ENCODE measurements at places on chromosomes 3 and 15. TPM values are rescaled to one million over a fixed set of nuclear protein-coding genes. Genes with fewer than 3 reads are reported as not detected.

Gene CADPS
- not detected for total RNA-seq

Gene NLGN1
- total RNA-seq: not detected

Gene FHIT
- total RNA-seq: 3.3 TPM

Gene SPTSSB
- total RNA-seq: 14.1 TPM

Gene THAP10
- total RNA-seq: not detected

Gene TEX9
- 1.1 TPM for total RNA-seq

Gene ZNF860
- not detected for total RNA-seq

Gene ZNF592
- 38.0 TPM for total RNA-seq

Gene EFHB
- total RNA-seq: 4.9 TPM

Gene MESD
- 24.5 TPM for total RNA-seq

Gene LRRC2
- total RNA-seq: 0.18 TPM

Gene NEK11
- total RNA-seq: 3.5 TPM

Gene ATP10A
- total RNA-seq: 51.2 TPM

Gene GALNT15
- not detected for total RNA-seq

Gene ANKRD63
- total RNA-seq: not detected

Gene DPPA2
- total RNA-seq: not detected

Gene IL1RAP
- 19.8 TPM for total RNA-seq

Gene RLBP1
- total RNA-seq: not detected

Gene CFAP161
- 1.3 TPM for total RNA-seq

Gene GPR15
- total RNA-seq: 1.5 TPM

Gene CHRM5
- not detected for total RNA-seq

Gene FBXO40
- not detected for total RNA-seq

Gene TGM4
- not detected for total RNA-seq

Gene GOLGA8G
- 0.11 TPM for total RNA-seq

Gene ITPKA
- not detected for total RNA-seq

Gene ADAMTS7
- 0.10 TPM for total RNA-seq

Gene MOBP
- not detected for total RNA-seq

Gene BSN
- total RNA-seq: 0.33 TPM

Gene PTH1R
- not detected for total RNA-seq

Gene TUSC2
- total RNA-seq: 21.3 TPM

Gene HAUS2
- total RNA-seq: 26.2 TPM

Gene COX17
- 44.8 TPM for total RNA-seq

Gene C2CD4A
- not detected for total RNA-seq

Gene KLHL18
- 47.9 TPM for total RNA-seq

Gene CCRL2
- total RNA-seq: 4.6 TPM

Gene ARL14
- total RNA-seq: not detected

Gene CPN2
- not detected for total RNA-seq

Gene FRG2C
- not detected for total RNA-seq

All from natural killer cell (primary cell).